ENCODE measurements at places on chromosomes 6 and 20.

DNA sequence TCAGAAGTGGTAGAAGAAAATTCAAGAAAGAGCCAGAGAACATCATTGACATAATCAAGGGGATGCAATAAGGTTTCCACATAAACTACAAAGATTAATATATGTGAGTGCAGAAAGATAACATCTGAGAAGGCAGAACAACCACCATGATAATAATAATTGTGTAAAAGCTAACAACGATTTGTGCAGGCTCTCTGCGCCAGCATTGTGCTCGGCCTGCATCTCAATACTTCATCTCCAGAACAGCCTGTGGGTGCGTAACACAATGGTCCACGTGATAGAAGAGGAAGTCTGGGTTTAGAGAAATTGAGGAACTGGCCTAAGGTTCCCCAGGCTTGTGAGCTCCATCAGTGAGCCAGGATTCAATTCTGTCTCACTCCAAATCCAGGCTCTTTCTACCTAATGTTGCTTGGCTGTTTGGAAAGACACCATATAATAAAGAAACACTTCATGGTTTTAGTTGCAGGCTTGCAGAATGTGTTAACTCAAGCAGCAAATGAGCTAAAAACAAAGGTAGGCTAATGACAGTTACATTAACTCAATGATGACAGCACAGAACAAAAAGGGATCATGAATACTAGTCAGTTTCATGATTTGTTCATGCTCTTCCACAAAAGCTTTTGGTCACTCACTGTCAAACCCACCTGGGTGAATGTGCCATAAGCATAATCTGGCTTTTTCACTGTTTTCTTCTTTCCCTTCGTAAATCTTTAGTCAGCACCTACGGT is 71.2 kb downstream of the LY86 start:
- no peak for DNase-seq

GRCh38 chr20:19588241-19588640 is 169.8 kb upstream of the RIN2 start:
- DNase-seq: no peak

DNA sequence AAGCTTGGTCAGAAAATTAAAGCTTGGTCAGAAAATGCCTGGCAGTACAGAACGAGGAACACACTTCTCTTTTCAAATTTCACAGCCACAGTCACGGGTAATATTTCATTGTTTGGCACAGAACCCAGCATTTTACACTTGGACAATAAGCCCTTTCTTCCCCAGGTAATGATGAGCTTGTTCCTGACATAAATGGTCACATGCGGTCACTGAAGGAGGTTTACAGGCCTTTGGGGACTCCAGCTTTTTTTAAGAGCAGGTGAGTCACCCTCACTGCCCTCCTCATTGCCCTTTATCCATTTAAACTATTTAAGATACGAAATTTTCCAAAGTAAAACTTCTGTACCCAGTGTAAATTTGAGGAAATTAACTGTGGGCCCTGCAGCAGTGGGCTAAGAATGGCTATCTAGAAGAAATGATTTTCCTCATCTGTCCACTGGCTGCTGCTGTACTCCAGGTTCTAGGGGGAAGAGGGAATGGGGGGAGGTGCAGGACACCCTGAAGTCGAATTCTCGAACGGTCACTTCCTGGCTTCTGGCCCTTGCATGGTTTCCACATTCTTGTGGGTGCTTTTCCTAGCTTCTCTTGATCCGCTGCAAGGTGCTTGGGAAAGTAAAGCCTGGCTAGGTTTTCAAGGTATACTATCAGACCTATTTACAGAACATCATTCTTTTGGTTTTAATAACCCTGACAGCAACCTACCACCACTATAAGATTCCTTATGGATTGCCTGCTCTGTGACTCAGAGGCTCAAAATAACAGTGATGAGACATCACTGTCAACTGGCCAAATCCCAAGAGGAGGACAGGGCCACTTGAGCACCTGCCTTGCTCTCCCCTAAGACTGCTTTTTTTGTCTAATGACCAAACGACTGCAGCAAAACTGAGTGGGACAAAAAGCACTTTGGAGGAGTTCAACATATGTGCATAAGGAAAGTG is 75.8 kb downstream of the PREP start:
- no peak for DNase-seq

DNA sequence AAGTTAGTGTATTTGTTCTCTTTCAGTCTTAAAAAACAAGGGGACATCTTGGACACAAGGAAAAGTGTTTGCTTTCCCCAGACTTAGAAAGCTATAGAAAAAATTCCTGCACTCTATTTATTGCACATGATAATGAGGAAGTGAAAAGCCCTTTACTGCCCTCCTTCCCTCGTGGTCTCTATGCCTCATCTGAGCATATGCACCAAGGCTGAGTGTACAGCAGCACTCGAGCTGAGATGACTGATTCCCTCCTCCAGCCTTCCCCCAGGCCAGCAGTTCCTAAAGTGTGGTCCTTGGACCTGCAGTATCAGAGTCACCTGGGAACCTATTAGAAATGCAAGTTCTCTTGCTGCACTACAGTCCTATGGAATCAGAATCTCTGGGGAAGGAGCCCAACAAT is 14.3 kb upstream of the LAMP5 start:
- no peak for DNase-seq
